Progenitor cell of endocrine pancreas (in vitro differentiated cells): ENCODE measurements at places on chromosomes 4 and X. TPM values are rescaled to one million over a fixed set of nuclear protein-coding genes. Genes with fewer than 3 reads are reported as not detected.

- no peak for DNase-seq
- no peaks in the 10 kb centered on the region for H3K36me3 ChIP-seq
- H3K27me3 ChIP-seq: no peaks in the 10 kb centered on the region
- no peak overlapping the region for H3K4me3 ChIP-seq
- no peaks in the 10 kb centered on the region for H3K4me1 ChIP-seq
- H3K27ac ChIP-seq: no peak overlapping the region
Measured at GRCh38 chr4:133483600-133484246, 334.6 kb downstream of the PCDH10 start.

The TENM3 gene
- total RNA-seq: 40.4 and 51.9 TPM in 2 replicates

- no peaks in the 10 kb centered on the region for H3K36me3 ChIP-seq
- no peak for DNase-seq
- H3K4me3 ChIP-seq: no peak overlapping the region
- no peaks in the 10 kb centered on the region for H3K4me1 ChIP-seq
- H3K27ac ChIP-seq: no peak overlapping the region
- peaks cover 5% of the 10 kb centered on the region for H3K27me3 ChIP-seq
Measured at GRCh38 chrX:9087271-9088040, 53.5 kb upstream of the FAM9B start.

The UGT2B17 gene
- not detected in 2 replicates for total RNA-seq

The YTHDC1 gene
- total RNA-seq: 162 and 188 TPM in 2 replicates

The SPANXA1 gene
- not detected in 2 replicates for total RNA-seq

GRCh38 chr4:2083116-2083825 is 24.1 kb downstream of the NAT8L start:
- H3K4me1 ChIP-seq: no peaks in the 10 kb centered on the region
- no peak overlapping the region for H3K27ac ChIP-seq
- no peak overlapping the region for H3K4me3 ChIP-seq
- H3K27me3 ChIP-seq: peaks cover 16% of the 10 kb centered on the region

- no peaks in the 10 kb centered on the region for H3K36me3 ChIP-seq
- H3K4me3 ChIP-seq: no peak overlapping the region
- no peak for DNase-seq
- H3K27ac ChIP-seq: no peak overlapping the region
Measured at GRCh38 chrX:1576201-1576992, 15.0 kb upstream of the AKAP17A start.
